Purkinje cell (primary cell): ENCODE measurements at places on chromosomes 12 and 14. TPM values are rescaled to one million over a fixed set of nuclear protein-coding genes. Genes with fewer than 3 reads are reported as not detected.

The RAD9B gene
- not detected in 2 replicates for polyA plus RNA-seq

The BMAL2 gene
- polyA plus RNA-seq: 0.83 TPM in 1 of 2 replicates, not detected in the other

The VDR gene
- not detected in 2 replicates for polyA plus RNA-seq

The SRRM4 gene
- polyA plus RNA-seq: 3.3 and 4.1 TPM in 2 replicates

The PMCH gene
- polyA plus RNA-seq: 0.38 and 2.1 TPM in 2 replicates
